ENCODE measurements at places on chromosomes 7 and 10.

GRCh38 chr10:987620-987869 lies 689 bp upstream of the GTPBP4 start:
- DNase-seq = no peak

DNA sequence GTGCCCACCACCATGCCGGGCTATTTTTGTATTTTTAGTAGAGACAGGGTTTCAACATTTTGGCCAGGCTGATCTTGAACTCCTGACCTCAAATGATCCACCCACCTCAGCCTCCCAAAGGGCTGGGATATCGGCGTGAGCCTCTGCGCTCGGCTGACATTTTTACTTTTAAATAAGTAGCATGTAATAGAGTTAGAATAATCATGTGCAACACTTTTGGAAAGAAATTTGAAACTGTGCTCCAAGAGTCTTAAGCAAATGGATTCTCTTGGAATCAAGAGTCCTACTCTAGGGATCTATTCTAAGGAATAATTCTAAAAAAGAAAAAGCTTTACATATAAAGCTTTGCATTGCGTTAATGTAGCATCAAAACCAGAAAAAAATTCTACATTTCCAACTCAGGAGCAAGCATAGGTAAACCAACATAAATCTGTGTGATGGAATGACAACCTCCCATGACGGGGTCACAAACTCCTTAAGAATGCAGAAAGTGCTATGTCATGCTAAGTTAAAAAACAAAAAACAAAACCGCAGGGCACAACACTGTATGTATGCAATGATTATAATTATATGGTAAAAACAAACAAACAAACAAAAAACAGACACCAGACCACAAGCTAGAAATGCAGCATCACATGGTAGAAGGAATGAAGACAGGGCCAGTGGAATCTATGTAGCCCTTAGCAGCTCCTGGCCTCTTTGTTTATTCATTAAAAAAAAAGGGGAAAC lies 98.7 kb downstream of the RNF216 start:
- DNase-seq = no peak

GRCh38 chr10:110348336-110348735 lies 43.6 kb upstream of the SMNDC1 start:
- DNase-seq = no peak

- peak; percentile 44 for DNase-seq
Observed at GRCh38 chr7:5665094-5666025, 116.1 kb downstream of the RNF216 start.

DNA sequence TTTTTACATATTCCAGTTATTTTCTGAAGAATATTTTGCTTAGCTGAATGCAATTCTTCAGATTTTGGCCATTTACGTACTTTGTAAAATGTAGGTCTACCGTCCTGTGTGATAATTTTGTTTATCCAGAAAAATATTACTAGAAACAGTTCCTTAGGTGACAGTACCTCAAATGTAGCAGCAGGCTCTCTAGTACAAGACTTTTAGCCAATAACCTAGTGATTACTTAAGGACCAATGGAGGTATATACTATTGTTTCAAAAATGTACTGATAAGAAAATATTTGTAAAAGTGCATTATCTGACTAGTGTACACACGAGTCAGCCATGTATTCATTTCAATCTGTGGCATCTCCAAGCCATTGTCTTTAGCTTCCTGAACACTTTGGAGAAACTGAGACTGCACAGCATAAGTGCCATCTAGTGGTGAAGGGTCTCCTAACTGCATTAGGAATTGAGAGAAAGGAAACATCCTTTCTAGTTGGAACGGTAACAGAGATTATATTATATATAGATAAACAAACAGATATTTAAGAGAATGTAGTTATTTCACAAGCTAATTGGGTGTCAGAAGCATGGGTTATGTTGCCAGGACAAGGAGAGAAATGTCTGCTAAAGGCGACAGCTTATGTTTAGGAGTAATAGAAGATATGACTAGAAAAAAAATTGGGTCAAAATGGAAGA lies 23.7 kb downstream of the RTKN2 start:
- DNase-seq = no peak

GRCh38 chr10:76869931-76870330 lies 767.7 kb downstream of the KCNMA1 start:
- DNase-seq = no peak

GRCh38 chr10:10873289-10873688 lies 144.4 kb upstream of the CELF2 start:
- DNase-seq = no peak

DNA sequence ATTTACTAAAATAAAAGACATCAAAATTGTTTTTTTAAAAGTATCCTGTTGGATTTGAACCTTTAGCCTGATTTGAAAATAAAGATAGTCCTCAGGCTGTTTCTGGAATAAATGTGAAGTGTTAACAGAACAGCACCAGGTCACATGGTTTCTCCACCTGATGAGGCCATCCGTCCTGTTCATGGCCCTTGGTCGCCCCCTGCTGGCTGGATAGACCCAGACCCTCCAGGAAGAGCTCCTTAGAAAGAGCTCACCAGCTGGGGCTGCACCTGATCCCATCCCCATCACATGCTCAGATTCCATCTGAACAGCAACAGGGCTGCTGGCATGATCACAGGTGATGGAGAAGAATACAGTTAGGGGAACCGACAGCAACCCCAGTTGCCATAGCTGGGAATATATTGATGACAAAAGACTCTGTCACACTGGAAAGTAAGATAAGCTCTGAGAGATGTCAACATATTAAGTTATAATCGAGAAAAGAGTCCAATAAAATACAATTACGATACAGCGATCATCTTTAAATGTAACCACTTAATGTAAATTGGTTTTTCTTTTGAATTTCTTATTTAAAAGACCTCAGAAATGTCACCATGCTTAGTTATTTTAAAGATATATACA lies 4.8 kb downstream of the OR2A14 start:
- peak; percentile 54 for DNase-seq

DNA sequence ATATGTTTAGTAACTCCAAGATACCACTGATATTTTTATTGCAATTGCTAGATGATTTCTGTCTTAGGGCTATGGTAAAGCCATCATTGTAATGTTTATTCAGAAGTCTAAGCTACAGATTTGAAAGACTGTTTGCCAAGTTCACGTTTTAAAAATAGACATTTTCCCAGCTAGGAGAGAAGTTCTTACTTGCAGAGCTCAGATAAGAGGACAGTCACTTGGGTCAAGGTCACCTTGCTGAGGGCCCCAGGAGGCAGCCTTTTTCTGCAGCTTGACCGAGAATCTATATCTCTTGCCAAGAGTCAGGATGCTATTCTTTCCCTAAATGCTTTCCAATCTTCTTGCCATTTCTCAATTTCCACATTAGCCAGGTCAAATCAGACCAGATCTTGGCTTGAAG lies 1011.2 kb downstream of the KCNMA1 start:
- DNase-seq = no peak

DNA sequence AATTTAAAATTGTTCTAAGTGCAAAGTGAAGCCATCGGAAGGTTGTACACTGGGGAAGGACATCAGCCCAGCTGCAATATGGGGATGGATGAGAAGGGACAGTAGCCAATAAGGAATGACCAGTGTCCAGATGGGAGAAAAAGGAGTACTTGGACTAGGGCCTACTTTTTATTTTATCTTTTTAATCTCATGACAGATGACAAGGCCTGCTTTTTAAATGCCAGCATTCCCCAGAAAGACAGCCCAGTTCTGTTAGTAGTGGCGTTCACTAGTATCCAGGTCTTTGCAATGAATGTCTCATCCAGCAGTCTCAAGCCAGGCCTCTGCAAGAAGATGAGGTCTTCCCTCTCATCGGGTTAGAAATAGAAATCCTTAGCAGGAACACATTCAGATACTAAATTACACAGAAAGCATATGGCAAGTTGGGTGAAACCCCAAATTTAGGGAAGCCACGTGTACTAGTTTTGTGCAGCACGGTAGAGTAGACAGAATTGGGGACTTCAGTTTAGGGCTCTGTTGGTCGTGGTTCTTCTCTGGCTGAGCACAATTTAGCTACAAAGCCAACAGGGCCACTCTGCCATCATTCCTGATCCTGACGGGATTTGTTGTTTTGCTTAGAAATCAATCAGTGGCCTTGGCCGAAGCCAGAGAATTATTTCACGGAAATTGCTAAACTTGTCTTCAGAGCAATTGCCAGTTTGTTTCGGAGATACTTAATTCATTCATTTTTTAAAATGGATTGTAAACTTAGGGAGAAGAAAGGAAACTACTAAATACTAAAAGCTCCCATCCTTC lies 227.8 kb downstream of the ARHGAP21 start:
- DNase-seq = no peak

DNA sequence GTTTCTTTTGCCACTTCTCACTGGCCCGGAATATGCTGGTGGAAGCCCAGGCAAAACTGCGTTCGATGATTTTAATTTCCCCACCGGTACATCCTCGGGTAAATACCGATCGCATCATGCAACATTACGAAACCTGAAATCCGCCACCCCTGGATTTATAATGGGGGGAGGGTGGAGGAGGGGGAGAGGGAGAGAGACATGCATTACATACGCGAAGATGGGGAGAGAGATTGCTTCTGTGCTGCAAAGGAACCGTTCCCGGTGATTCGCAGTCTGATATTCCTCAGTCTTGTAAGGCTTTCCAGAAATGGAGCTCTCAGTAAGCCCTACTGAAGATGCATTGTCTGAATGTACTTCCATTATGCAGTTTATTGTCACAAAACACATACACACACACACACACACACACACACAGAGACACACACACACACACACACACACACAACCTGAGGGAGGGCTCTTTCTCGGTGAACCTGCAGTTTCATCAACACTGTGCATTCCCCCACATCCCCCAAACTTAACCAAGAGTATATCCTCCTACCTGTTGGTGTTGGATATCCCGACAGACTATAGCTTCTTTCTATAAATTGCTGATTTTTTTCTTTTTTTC lies 741 bp downstream of the GPR85 start:
- no peak for DNase-seq

- no peak for DNase-seq
Observed at GRCh38 chr7:3605222-3605621, 304.2 kb downstream of the SDK1 start.

GRCh38 chr7:6320791-6321190 lies 48.4 kb upstream of the CYTH3 start:
- no peak for DNase-seq

GRCh38 chr7:101127460-101128039 lies 646 bp downstream of the SERPINE1 start:
- no peak for DNase-seq

DNA sequence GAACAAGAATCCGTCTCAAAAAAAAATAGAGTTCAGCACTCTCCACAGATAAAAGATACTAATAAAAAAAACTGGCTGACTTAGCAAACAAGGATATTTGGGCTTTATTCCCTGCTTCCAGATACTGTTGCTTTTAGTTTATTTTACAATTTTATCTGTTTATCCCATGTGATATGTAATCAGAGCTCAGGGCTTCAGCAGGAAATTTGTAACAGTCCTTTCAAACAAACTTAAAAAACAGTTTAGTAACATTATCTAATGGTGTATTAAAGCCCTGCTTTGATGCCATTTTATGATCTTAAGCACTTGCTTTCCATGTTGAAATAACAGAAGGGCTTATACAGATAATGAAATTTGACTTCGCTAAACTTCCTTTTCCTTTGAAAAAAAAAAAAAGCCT lies 28.1 kb downstream of the DCLRE1A start:
- no peak for DNase-seq

DNA sequence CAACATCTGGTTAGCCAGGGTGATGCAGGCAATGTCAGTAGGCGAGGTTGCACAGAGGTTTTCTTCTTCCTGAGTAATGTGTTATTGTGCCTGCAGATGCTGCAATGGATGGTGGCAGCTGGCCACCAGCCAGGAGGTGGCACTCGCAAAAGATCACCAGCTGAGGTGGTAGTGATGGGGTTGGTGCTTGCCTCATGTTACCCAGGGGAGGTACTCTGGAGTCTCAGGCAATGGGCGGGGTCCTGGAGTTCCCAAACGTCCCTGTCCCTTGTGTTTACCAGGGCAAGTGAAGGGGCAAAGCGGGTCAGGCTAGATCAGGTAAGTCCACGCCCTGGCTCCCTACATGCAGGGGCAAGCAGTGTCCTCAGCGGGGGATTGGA lies 21.1 kb downstream of the CLRN3 start:
- DNase-seq = no peak

DNA sequence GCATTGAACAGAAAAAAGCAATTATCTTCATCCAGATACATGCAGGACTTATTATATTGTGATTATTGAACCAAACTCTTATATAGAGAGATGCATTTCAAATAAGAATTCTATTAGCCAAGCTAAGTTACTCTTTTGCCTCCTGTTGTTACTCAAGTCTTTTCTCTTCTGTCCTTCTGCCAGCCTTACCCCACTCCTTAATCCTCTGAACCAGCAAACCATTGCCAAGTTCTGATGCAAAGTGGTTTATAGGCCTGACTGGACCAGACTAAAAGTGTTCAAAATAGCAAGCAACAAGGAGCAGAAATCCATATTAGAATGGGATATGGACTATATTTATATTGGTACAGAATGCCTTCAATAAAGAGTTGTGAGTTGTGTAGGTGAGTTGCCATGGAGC lies 2.2 kb upstream of the SLC26A4 start:
- DNase-seq = no peak

GRCh38 chr10:99080275-99080945 lies 155.2 kb downstream of the HPSE2 start:
- no peak for DNase-seq

- peak; percentile 100 for DNase-seq
Observed at GRCh38 chr10:97365761-97366351, 31.3 kb upstream of the FRAT2 start.

DNA sequence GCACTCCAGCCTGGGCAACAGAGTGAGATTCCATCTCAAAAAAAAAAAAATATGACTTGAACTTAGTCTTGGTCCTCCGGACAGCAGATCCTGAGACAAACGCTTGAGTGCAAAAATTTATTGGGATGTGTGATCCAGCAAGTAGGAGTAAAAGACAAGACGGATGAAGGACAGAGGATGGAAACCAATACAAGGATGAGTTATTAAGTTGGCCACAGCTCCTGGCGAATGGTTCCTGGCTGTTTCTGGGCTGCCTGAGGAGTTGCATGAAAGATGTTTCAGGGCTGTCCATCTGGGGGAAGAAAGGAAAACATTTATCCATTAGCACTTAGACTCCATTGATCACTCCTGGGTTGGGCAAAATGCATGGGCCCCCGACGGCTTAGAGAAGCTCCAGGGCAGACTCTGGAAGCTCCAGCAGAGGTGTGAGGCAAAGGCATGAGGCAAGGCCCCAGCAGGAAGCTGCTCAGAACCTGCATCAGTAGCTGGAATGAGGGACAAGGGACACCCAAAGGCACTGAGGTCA lies 98.3 kb upstream of the ZNF438 start:
- no peak for DNase-seq

DNA sequence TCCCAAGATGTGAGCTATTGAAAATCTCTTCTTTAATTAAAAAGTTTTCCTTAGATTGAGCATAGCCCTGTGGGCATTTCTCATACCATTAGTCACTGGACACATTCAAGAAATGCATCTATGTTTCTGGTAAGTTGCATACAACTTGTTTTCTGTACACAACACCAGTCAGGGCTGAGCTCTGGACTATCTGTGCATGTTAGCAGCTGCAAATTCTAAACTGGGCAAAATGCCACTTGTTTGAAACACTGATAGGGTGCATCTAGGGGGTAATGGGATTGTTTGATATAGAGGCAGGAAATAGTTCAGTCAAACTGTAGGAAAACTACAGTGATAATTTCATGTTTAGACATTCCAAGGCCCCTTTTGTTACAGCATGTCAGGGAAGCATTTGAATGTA lies 145.6 kb upstream of the NPY start:
- no peak for DNase-seq

All from GF-D8 (cell line).